ENCODE measurements at places on chromosomes 13 and 19. TPM values are rescaled to one million over a fixed set of nuclear protein-coding genes. Genes with fewer than 3 reads are reported as not detected.

The SYCN gene
- total RNA-seq = not detected

The TMEM59L gene
- total RNA-seq = 0.79 TPM

DNA sequence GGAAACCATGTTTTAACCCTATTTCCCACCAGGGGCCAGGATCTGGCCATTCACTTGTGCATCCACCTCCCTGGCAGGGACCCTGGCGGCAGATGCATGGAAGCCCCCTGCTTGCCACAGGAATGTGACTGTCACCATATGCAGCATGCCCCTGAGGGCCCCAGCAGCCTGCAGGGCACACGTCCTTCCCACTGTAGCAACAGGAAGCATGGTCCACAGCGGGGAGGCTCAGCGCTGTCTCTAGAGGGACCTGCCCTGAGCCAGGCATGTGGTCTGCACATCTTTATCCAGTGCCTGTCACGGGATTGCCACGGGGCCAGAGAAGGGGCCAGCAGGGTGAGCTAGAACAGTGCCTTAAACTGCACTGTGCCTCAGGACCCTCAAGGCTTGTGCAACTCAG, 34.9 kb upstream of the MCF2L start:
- no peak for DNase-seq

The ERICH4 gene
- not detected for total RNA-seq

The PGLYRP2 gene
- total RNA-seq = not detected

- no peak for DNase-seq
These were observed 93.4 kb downstream of the ABCC4 start for GRCh38 chr13:95207769-95208366.

DNA sequence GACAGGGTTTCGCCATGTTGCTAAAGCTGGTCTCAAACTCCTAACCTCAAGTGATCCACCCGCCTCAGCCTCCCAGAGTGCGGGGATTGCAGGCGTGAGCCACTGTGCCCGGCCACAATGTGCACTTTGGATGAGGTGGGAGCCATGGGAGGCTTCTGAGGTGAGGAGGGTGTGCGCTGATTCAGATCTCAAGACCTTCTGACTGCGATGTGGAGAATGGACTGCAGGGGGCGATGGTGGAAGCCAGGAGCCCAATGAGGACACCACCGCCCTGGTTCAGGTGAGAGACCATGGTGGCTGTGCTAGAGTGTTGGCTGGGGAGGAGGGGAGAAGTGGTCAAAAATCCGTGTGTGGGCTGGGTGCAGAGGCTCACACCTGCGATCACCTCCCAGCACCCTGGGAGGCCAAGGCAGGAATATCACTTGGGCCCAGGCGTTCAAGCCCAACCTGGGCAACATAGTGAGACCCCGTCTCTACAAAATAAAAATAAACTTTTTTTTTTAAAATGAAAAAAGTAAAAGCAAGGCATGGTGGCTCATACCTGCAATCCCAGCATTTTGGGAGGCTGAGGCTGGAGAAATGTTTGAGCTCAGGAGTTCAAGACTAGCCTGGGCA, 5.6 kb downstream of the INAFM1 start:
- no peak for DNase-seq

- DNase-seq = no peak
These were observed 118.5 kb upstream of the MIR17HG start for GRCh38 chr13:91228940-91229339.

- DNase-seq = no peak
These were observed 33.5 kb downstream of the DNM2 start for GRCh38 chr19:10751109-10751953.

GRCh38 chr13:43002021-43002420, 10.0 kb upstream of the EPSTI1 start:
- no peak for DNase-seq

DNA sequence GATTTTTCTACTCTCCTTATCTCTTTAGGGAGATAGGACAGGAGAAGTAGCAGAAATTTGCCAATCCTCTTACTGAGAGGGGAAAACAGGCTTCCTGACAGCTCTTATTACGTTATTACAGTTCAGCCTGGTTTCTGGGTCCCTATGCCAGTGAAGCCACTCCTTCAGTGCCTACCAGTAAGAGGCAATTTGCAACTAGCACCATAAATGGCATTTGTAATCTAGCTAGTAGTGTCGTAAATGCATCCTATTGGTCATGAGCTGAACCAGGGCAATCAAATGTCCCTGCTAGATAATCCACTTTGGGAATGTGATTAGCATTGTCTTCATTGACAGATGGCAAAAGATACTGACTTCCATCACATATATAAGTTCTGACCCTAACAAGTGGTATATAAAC, 428.8 kb downstream of the DCT start:
- no peak for DNase-seq

DNA sequence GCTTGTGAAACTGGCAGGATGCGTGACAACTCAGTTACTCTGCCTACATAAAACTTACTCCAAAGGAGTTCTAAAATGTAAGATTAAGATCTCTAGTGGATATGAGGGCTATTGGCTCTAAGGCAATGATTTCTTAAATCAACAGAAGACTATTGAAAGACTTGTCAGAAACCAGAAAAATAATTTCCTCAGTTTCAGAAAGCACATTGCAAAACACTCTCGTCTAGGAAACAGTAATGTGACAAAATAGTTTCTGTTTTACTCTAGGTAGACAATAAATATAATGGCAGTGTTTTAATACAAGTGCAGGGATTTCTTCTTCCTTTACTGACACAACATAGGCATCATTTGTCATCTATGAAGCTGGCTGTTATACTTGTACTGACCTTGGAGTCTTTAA, 230.1 kb downstream of the KCTD12 start:
- DNase-seq = no peak

GRCh38 chr19:47697863-47698609, 15.2 kb upstream of the EHD2 start:
- peak; percentile 89 for DNase-seq

- DNase-seq = no peak
These were observed 4.5 kb upstream of the RASAL3 start for GRCh38 chr19:15468675-15469512.

Measured in psoas muscle (tissue), 8 donors.